ENCODE measurements at places on chromosomes 6 and 20.

GRCh38 chr6:17580518-17581048 is 19.5 kb upstream of the FAM8A1 start:
- DNase-seq, result no peak

DNA sequence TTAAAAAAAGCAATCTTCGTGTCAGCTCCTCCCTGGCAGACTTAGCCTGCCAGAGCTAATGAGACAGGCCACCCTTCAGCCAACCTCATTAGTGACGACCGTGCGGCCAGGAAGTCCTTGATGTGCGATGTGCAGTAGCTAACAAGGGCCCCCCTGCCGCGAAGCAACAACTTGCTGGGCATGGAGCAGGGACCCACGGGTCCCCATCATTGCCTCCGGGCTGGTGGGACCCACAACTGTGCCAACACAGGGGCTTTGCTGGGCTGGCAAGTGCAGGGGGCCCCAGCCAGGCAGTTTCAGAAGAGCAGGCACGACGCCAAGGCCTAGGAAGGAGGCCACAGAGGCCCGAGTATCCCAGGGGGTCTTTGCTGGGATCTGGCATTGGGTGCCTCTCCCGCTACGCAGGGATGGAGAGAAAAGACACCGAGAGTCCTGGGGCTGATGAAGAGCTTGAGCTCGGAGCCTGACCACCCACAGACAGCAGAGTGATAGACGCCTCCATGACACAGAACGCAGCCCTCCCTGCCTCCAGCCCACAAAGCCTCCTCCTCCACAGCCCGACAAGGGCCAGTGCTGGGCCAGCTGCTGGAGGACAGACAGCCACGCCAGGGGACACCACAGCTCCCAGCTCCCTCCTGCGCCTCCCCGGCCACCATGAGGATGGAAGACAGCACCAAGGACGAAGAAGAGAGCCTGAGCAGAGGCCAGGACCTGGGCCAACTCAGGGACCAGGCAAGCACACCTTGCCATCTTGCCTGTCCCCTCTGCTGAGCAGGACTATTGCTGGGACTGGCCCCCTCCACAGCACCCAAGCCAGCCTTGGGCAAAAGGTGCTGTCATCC is 96.6 kb downstream of the YTHDF1 start:
- no peak for DNase-seq

DNA sequence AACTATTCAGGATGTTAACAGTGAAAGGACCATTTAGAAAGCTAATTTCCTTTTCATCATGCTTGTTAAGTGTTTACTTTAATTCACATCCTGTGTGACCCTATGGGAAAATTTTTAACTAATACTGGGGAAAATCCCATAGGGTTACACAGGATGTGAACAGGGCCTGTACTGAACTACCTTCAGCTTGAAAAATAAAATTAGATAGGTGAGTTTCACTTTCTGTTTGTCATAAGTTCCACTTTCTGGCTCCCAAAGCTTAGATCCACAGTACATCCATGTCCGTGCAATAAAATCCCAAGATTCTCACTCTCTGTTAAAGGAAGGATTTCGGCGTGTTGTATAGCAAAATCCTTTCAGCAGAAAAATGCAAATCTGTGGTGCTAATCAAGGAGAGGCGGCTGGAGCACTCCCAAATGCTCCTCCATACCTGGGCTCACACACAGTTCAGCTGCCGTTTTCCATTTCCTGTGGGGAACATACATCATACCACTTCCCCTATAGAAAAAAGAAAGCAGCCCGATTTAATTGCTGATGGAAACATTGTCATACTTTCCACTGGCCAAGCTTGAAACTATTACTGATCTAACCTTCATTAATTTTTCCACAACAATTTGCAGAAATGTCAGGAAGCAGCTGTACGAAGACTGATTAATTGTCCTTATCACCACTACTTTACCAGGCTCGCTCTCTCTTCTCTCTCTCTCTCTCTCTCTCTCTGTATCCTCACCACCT is 125.2 kb downstream of the HIVEP2 start:
- peak; percentile 86 for DNase-seq

GRCh38 chr6:138440758-138441357 is 36.8 kb downstream of the HEBP2 start:
- peak; percentile 56 for DNase-seq

DNA sequence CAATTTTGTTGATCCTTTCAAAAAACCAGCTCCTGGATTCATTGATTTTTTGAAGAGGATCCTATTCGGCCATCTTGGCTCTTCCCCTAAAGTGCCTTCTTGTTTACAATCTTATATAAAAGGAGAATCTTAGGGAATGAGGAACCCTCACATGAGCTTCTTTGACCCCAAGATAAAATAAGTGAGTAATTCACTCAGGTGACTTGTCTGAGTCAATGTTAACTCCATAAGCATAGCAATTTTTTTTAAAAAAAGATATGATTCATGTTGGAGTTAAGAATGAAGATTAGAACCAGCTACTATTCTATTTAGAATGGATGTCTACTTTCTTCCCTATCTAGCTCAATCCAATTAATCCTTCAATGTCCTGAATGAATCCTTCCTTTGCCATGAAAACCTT is 21.0 kb downstream of the WASF1 start:
- no peak for DNase-seq

- DNase-seq, result no peak
These were observed 9.6 kb downstream of the AHCY start for GRCh38 chr20:34293589-34293988.

DNA sequence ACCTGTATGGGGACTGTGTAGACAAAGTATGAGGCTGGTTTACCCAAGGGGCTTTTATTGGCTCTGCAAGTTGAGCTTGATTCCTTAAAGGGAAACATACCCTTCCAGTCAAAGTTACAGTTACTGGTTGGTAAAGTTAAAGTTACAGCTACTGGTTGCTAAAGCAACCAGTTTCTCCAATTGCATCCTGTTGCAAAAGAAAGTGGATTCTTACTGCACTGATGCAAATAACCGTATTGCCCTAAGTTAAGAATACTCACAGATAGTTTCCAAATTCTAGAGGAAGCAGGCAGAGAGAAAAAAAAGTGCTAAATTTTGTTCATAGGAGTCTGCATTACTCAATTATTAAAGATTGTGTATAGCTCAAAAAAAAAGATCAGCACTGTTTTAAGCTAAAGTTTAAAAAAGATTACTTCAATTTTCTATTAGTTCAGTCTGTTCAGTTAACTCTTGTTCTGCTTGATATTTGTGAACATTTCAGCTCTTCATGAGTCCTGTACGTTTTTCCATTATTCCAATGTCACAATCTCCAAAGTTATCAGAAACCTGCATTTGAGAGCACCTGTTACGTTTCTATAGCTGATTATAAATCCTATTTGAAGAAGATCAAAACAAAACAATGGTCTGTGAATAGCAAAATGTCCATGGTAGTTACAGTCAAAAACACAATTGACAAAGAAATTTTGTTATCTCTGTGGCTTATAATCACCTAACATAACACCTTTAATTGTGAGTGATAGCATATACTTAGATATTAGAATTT is 8.6 kb upstream of the IL22RA2 start:
- DNase-seq, result peak; percentile 65

DNA sequence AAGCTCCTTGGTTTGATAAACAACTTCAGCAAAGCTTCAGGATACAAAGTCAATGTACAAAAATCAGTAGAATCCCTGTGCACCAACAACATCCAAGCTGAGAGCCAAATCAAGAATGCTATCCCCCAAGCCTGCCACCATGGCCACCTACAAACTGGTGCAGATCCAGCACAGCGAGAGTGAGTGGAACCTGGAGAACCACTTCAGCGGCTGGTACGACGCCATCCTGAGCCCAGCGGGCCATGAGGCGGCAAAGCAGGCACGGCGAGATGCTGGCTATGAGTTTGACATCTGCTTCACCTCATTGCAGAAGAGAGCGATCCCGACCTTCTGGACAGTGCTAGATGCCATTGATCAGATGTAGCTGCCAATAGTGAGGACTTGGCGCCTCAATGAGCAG is 170.3 kb downstream of the KHDC1L start:
- no peak for DNase-seq

- DNase-seq, result no peak
These were observed 141.3 kb downstream of the TAF4 start for GRCh38 chr20:61924211-61924857.

- no peak for DNase-seq
These were observed 217.4 kb downstream of the MANEA start for GRCh38 chr6:95794749-95795148.

- no peak for DNase-seq
These were observed 172.0 kb upstream of the NRSN1 start for GRCh38 chr6:23953976-23954375.

DNA sequence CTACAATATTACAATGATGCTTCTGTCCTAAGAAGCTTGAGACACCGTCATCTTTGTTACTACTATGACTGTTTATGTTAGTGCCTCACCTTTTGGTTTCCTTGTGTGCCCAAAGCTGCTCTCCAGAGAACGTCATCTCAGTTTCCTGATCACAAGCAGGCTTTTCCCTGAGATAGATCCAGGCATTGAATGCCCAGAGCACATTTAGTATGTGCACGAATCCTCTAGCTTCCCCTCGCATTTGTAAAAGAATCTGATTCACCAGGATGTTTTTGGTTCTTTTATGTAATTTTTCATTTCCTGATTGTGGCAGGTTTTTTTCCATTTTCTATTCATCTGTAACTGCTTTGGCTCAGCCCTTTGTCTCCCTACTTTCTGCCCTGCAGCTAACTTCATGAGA is 100.2 kb upstream of the TMEM181 start:
- no peak for DNase-seq

- DNase-seq, result peak; percentile 93
These were observed 71.5 kb downstream of the HFE start for GRCh38 chr6:26158581-26159356.

DNA sequence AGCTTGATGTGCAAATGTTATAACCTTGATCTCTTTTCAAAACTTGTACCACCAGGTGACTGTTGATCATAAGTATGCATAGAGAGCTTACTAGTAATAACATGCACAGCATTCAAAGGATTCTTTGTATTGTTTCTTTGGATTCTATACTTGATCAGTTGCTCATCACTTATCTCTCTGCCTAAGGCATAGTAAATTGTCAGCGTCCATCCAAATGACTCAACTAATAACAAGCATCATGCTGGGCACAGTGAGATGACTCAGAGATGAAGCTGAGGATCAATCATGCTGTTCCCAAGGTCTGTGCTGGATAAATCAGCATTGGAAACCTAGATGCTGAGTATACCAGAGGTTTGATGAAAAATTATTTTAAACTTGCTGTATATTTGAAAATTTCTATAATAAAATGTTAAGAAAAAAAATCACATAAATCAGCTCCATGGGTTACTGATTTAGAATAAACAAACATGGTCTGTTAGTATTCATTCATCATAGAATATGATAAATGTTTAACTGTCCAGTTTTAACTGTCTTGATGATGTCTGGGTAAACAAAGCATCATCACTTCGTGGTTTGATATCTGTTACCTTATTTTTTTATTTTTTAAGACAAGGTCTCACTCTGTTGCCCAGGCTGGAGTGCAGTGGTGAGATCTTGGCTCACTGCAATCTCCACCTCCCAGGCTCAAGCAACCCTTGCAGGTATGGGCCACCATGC is 45.6 kb upstream of the SGK1 start:
- DNase-seq, result no peak

DNA sequence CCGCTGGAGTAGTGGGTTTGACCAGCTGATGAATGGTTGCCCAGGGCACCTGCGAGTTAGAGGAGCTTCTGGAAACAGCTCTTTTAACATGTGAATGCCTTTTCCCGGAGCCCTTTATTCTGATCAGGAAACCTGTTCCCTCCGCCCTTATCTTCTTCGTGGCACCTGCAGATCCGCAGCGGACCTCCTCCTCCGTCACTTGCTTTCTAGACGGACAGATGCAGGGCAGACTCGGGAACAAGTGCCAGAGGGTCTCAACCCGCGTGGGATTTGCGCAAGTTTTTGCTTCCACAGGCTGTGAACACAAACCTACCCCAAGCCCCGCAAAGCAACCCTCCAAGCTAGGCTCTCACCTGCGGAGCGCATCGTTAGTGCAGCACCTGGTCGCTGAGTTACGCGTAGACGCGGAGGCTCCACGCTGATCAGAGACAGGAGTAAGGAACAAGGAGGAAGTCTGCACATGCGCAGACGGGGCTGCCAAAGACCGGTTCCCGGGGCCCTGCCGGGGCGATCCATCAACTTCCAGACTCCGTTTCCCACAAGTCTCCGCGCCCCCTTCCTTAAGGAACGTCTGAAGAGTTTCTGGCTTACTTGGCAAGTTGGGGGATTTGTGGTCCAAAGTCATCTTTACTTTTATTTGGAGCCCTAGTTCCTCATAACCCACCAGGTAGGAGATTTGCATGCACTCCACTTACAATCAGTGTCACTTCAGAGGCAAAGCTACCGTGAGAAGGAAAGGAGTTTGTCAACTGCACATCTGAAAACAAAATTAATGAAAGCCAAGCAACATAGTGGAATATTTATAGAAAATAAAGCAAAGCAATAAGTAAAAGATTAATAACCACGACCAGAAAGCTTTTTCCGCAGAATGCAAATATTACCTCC is 52.7 kb upstream of the ELMO2 start:
- DNase-seq, result no peak

DNA sequence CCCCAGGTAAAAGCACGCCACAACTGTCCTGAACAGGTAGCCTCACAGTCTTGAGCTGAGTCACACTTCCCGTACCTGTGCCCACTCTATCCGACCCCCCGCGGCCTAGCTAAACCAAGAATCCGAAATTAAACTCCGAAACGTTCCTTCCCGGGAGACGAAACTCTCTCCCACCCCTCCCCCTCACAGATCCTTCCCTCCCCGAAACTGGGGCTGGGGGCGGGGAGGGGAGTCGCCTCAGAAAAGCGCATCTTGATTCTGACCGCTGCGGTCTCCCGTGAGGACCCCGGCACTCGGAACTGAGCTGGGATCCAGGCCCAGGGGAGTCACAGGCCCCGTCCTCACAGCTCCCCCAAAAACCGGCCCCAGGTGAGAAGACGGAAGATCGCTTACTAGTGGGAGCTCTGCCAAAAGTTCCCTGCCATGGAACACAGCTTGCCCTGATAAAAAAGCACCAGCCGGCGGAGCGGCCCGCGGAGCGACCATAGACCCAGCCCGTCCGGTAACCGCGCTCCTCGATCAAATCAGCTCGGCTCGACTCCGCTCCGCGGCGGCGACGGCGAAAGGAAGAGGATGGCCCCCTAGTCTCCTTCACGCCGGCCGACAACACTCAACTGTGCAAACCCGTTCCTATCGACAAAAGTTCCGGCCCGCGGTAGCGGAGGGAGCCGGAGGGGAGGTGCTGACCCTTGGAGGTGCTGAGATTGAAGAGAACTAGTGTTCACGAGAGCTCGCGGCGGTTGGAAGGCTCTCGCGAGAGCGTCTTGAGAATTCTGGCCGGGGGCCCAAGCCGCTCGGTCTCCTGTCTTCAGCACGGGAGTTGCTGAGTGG is at the start of gene CCNC:
CCNC (minus strand) TSS at position 558 of the 831 bp plus-strand sequence; CDS start at position 425, 133 bp downstream.
- peak; percentile 99 for DNase-seq

- no peak for DNase-seq
These were observed 14.8 kb upstream of the SYNE1 start for GRCh38 chr6:152651986-152652385.

Measured in OCI-M1 (cell line).